ENCODE measurements at places on chromosomes 11 and 22.
A peak's percentile ranks its signal among the peaks of the same experiment; 100 is the strongest.

- DNase-seq: no peak
Measured at GRCh38 chr11:126344141-126345080, 11.1 kb upstream of the ST3GAL4 start.

DNA sequence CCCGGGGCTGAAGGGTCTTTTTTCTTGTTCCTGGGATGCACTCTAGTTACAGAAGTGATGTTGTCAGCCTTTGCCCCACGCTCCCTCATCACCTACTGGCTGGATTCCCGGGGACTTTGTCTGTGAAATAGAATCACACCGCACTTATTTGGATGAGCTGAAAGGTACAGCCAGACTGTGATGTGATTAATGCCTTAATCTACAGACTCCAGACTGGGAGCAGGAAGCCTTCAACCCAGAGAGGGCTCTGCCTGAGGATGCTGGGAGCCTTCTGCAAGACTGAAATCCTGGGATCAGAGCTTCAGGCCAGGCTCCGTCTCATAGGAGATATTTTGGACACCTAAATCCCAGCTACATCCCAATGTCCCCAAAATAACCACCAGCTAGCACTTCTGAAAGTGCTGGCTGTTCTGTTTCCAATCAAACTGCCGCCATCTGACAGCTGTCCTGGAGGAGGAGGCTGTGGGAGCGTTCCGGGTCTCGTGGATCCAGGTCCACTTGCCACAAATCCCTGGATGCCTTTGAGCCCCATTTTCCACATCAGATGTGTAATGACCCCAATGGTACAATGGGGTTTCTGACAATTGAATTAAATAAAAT is 688.5 kb downstream of the TBC1D22A start:
- no peak for DNase-seq

DNA sequence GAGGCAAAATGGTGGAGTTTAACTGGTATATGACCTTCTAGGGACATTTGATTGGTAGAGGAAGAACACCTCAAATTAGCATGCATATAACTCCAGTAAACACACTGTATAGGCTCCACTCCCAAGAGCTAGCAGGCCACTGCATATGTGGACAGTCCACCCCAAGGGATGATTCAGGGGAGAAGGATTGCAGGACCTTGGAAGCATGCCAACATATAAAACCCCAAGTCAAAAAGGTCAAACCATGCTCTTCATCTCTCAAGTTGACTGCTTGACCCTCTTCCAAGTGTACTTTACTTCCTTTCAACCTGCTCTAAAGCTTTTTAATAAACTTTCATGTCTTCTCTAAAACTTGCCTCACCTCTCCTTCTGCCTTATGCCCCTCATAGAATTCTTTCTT is 459.9 kb upstream of the CCDC179 start:
- no peak for DNase-seq

DNA sequence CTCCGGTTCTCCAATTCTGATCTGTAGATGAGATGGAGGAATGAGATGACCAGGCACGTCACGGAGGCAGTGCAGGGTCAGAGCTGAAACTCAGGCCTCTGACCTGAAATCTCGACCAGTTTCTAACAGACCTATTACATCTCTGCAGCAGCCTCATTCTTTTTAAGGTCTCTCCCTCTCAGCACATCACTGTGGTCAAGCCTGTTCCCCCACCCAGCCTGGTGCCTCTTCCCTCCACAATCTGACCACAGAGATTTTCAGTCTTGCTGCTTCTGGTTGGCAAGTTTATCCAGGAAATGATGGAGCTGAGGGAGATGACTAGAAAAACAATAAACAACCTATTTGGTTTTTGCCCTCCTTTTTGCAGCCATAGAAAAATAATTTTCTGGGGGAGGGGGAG is 9.5 kb downstream of the GRAMD1B start:
- no peak for DNase-seq

DNA sequence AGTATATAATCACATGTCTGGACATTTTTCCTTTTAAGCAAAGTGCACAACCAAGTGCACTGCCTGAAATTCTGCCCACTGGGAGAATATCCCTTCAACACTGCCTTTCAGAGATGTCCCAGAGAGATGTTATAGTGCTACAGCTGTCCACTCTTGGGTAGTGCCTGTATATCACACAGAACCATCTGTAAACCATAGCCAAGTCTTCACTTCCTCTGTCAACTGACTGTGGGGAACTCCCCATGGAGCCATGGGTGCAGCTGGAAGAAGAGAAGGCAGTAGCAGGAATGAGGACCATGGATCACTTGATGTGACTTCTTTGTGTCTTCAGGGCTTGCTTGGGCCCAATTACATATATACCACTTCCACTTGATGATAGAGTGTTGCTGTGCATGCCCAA is 44.6 kb upstream of the LIN7C start:
- DNase-seq: no peak

GRCh38 chr11:14974515-14975251 is 2.5 kb upstream of the CALCA start:
- peak; percentile 74 for DNase-seq

DNA sequence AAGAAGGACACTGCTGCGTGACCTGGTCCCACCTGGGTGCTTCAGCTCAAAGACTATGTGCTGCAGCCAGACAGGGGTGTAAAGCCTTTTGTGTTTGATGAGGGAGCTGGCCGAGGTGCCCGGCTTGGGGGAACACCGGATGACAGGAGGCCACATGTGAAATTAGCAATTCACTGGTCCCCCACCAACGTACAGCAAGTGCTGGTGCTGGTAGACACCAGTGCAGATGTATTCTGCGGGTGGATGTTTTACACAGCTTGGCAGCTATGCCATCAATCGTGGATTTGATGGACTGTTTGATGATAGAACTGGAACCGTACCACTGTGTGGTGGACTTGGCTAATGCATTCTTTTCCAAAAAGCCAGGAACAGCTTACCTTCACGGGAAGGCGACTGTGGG is 47.9 kb upstream of the LIPT2 start:
- no peak for DNase-seq

GRCh38 chr11:83816572-83817187 is 530.5 kb upstream of the CCDC90B start:
- no peak for DNase-seq

GRCh38 chr11:17649696-17650095 is 69.7 kb upstream of the MYOD1 start:
- peak; percentile 12 for DNase-seq

DNA sequence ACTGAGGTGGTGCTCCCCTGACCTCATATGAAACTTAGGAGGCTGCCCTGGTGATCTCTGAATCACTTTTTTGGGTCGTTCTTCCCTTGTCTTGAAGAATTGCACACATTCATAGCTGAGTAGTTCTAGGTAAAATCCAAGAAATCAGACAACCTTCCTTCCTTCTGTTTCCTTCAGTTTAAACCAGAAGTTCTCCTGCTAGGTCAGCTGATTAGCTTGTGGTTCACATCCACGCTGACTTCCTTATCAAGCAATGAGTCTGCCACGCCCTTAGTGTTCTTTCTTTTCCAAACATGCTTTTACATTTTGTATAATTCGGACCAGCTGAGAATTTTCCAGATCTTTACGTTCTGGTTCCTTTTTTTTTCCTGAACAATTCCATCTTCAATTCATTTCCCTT is 892.8 kb downstream of the NTM start:
- no peak for DNase-seq

GRCh38 chr22:17087498-17088131 is 2.8 kb downstream of the IL17RA start:
- no peak for DNase-seq

DNA sequence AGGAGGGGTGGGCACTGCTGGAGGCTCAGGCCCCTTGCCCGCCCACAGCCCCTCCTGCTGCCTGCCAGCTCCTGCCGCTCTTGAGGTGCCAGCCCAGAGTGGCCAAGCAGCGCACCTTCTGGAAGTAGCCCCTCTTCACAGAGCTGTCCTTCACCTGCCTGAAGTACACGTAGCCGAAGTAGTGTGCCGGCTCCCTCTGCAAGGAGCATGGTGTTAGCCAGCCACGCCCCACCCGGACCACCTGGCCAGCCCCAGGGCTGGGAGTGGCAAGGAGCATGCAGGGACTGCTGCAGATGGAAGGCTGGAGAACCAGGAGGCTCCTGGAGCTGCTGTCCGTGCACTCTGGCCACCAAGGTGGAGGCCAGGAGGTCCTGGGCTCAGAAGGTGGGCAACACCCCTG is 9.6 kb downstream of the DENND6B start:
- DNase-seq: peak; percentile 63

DNA sequence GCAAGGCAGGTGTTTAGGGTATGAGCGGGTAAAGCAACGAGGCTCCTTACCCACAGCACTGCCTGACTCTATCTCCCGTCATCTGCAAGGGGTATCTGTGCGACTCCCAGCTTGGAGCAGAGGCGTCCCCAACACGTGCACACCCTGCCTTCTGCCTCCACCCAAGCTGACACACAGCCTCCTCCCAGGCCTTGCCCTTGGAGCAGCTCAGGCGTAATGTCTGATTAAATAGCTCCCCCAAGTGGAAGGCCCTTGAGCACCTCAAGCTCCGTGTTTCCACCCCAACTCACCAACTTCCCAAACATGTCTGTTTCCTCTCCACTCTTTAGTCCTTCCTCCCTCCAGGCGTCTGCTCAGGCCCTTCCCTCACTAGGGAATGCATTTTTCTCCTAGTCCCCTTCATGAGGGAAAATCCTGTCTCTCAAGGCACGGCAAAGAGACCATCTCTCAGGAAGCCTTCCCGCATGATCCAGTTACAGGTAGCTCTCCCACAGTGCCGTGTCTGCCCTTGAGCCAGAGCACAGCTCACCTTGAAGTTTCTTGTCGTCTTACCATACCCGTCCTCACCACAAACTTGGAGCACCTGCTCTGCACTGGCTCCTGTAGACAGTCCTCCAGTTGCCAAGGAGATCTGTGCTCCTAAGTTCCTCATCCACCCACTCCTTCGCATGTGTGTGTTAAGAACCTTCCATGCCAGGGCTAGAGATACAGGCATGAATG is 15.8 kb downstream of the CYB5R2 start:
- peak; percentile 84 for DNase-seq

GRCh38 chr11:126360049-126360446 is 4.6 kb downstream of the ST3GAL4 start:
- DNase-seq: no peak

DNA sequence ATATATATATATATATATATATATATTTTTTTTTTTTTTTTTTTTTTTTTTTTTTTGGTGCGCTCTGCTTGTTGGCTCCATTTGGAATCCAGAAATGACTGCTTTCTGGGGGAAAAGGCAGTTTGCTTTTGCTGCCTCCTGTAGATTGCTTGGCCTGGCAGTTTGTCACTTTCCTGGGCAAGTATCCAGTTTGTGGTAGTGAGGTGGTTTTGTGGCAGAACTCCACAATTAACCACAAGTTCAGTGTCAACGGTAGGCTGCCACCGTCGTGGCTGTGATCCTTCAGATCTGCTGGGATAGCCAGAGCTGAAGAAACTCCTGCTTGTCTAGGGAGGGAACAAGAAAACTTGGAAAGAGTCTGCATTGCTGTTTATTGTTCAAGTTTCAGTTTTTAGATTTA is 5.0 kb upstream of the PDE3B start:
- DNase-seq: no peak

DNA sequence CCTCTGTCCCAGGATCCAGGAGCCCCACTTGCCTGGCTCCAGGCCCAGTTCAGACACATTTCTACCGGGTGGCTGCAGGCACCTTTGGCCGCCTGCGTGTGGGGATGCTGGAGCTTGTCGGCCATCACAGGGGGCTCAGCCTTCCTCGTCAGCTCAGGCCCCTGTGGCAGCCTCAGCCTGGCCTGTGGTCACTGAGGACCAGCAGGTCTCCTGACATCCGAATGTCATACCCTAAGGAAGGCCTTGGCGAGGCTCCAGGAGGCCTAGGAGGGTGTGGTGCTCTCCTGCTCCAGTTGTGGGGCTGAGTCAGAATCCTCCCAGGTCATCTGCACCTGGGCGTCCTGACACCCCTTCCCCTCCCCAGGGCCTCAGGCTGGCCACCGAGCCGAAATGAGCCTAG is 14.9 kb upstream of the SOX10 start:
- DNase-seq: peak; percentile 52

DNA sequence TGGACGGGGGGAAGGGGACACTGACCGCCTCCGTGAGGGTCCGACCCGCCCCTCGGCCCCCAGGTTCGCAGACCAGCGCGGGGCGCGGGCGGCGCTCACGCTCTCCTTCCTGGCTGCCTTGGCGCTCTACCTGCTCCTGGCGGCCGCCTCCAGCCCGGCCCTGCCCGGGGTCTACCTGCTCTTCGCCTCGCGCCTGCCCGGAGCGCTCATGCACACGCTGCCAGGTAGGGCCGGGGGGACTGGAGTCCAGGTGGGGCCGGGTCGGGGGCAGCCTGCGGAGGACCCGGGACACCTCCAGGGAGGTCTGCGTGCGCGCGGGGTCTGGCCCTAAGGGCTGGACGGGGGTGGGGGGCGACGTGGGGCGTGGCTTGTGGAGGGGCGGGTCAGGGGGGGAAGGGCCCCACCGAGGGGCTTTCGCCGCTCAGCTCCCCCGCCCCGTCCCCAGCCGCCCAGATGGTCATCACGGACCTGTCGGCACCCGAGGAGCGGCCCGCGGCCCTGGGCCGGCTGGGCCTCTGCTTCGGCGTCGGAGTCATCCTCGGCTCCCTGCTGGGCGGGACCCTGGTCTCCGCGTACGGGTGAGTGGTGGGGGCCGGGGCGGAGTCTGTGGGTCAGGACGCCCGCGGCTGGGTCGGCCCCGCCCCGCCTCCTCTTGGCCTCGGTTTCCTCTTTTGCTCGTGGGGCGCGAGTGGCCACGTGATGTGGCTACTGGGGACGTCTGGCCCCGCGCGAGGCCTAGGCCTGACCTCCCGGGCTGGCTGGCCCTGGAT is 19.9 kb downstream of the PHLDA2 start:
- peak; percentile 78 for DNase-seq

GRCh38 chr22:19405133-19405532 is 26.4 kb downstream of the HIRA start:
- no peak for DNase-seq

DNA sequence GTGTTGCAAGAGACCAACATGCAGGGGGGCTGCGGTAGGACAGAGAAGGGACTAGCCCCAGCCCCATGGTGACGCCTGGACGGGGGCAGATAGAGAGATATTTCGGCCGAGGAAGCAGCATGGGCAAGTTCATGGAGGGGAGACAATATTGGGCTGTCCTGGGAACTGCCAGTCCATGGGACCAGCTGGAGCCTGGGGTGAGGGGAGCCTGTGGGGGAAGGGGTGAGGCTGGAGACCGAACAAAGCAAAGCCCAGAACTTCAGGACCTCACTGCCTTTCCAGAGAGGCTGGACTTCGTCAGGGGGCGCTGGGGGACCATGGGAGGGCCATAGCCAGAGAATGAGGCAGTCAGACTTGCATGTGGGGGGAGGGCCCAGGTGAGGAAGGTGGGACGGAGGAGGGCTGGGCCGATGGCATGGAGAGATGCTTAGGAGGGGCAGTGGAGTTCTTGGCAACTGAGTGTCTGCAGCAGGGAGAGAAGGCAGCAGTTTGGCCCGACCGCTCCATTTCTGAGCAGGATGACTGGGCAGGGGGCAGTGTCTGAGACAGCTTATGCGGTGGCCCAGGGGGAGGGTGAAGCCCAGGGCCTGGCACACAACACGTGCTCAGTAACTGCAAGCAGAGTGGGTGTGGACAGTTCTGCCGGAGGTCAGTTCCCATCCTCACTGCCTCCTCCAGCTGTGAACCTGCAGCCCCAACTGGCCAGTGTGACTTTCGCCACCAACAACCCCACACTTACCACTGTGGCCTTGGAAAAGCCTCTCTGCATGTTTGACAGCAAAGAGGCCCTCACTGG is 712 bp downstream of the UPK3A start:
- DNase-seq: peak; percentile 83
